ENCODE measurements at places on chromosomes 6 and 20. TPM values are rescaled to one million over a fixed set of nuclear protein-coding genes. Genes with fewer than 3 reads are reported as not detected.
A peak's percentile ranks its signal among the peaks of the same experiment; 100 is the strongest.

DNA sequence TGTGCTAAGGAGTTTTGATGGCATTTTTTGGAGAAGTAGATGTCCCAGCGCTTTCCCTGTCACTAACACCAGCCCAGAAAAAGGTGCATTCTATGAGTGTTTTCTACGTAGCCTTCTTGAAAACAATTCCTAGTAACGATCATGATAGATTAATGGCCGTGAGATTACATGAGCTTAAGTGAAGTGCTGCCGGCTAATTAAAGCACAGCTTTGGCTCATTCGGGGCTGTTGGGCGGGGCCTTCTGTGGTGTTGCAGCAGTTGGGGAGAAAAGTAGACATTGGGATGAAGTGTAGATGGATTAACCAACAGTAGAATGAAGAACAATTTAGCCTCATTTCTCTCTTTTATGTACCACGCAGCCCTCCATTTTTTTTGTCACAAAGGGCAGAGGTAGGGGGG is 20.8 kb upstream of the TRAF3IP2 start:
- H3K27ac ChIP-seq, result peak overlapping the region; percentile 21
- H3K4me1 ChIP-seq, result no peaks in the 10 kb centered on the region
- DNase-seq, result no peak
- H3K4me3 ChIP-seq, result peak overlapping the region; percentile 9
- H3K27me3 ChIP-seq, result no peaks in the 10 kb centered on the region
- H3K36me3 ChIP-seq, result no peaks in the 10 kb centered on the region

- no peaks in the 10 kb centered on the region for H3K4me1 ChIP-seq
- H3K4me3 ChIP-seq, result no peak overlapping the region
- H3K36me3 ChIP-seq, result no peaks in the 10 kb centered on the region
- H3K27me3 ChIP-seq, result no peaks in the 10 kb centered on the region
- H3K27ac ChIP-seq, result no peak overlapping the region
Measured at GRCh38 chr6:148465670-148466069, 123.0 kb downstream of the SASH1 start.

- no peak overlapping the region for H3K4me3 ChIP-seq
- H3K4me1 ChIP-seq, result no peaks in the 10 kb centered on the region
- no peaks in the 10 kb centered on the region for H3K27me3 ChIP-seq
- no peaks in the 10 kb centered on the region for H3K36me3 ChIP-seq
- H3K27ac ChIP-seq, result no peak overlapping the region
Measured at GRCh38 chr6:95288251-95288650, 289.1 kb upstream of the MANEA start.

- no peaks in the 10 kb centered on the region for H3K4me1 ChIP-seq
Measured at GRCh38 chr20:38032585-38033329, 499 bp downstream of the TTI1 start.

DNA sequence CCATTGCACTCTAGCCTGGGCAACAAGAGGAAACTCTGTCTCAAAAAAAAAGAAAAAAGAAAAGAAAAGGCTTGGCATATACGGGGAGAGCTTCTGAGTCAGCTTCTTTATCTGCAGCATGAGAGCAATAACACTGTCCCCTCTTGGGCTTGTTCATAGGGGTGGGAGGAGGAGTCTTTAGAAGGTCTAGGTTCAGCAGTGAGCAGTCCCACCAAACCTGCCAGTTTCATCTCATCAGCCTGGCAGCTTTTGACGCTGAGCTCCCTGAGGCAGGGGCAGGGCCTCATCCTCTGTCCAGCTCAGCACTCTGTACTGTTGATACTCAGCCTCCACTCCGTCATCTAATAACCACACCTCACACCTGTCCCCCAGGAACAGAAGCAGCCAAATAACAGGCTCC is 5.6 kb upstream of the C6orf132 start:
- no peaks in the 10 kb centered on the region for H3K36me3 ChIP-seq
- no peak overlapping the region for H3K27ac ChIP-seq
- H3K4me3 ChIP-seq, result no peak overlapping the region
- DNase-seq, result no peak
- no peaks in the 10 kb centered on the region for H3K27me3 ChIP-seq

GRCh38 chr6:166581091-166581511 is 5.4 kb downstream of the RAMACL start:
- no peaks in the 10 kb centered on the region for H3K36me3 ChIP-seq
- no peak for DNase-seq
- H3K27ac ChIP-seq, result no peak overlapping the region

DNA sequence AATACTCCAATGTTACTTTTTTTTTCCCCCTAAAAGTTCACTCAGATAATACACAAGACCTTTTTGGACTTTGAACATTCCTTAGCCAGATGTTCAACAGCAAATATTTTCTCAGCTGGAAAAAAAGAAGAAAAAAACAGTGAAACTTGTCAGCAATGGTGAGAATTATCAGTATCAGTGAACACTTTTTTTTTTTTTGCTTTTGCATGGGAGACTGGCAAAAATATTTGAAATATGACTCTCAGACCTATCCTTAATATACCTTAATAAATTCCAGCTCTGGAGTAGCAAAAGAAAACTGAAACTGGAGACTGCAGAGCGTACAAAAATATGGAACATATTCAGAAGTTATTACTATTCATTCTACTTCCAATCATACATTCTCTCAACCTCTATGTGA is 92.3 kb downstream of the RFPL4B start:
- H3K36me3 ChIP-seq, result no peaks in the 10 kb centered on the region
- H3K27me3 ChIP-seq, result no peaks in the 10 kb centered on the region
- DNase-seq, result no peak
- no peaks in the 10 kb centered on the region for H3K4me1 ChIP-seq

DNA sequence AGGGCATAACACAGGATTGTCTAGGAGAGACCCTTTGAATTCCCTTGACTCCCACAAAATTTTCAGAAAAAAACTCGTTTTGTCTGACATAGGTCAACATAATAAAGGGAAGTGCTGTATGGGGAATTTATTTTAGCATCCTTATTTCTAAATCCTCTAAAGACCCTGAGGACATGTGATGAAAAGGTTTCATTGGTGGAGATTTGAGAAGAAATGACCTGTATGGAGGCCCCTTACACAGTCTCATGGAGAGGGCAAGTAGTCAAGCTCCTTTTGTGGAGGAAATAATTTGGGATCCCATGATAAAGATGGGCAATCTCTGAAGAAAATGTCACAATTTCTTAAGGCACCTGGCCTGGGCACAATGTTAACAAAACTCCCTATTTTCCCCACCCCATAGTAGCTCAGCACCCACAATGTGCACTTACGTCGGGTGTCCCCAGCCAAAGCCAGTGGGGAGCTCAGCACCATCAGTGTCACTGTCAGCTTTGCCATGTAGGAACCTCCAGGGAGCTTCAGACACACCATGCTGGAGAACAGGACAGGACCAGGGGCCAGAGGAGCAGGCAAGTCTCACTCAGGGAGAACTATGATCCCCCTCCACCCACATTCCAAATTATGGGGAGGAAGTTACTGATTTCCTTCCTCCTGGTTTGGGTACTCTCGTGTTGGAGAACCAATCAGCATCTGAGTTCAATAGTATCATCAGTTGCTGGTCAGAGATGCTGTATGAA is at the start of gene HLA-DRB5:
HLA-DRB5 (minus strand) TSS at position 591 of the 734 bp plus-strand sequence; CDS start at position 528, 63 bp downstream.
- H3K4me3 ChIP-seq, result no peak within 1 kb of the TSS
- peak within 1 kb of the TSS; percentile 75 for H3K27ac ChIP-seq
- H3K4me1 ChIP-seq, result no peaks in the 10 kb centered on the region
- no peaks in the 10 kb centered on the region for H3K27me3 ChIP-seq
- no peaks in the 10 kb centered on the region for H3K36me3 ChIP-seq

GRCh38 chr20:58992911-58993310 is 11.9 kb downstream of the NELFCD start:
- no peaks in the 10 kb centered on the region for H3K27me3 ChIP-seq

DNA sequence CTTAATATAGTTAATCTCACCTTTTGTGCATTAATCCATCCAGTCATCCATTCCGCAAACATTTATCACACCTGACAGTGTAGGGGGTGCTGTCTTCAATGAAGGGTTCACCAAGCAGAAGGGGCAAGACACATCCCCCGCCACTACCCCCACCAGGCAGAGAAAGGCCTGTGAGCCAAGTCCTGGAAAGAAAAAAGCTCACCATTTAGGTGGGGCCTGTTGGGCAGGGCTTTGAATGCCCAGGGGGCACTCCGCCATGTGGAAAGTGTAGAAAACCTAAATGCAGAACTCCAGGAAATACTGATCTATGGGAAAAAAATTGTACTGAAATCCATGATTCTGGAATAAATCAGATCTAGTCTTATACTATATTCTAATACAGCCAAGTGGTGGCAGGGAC is 4.8 kb upstream of the STX16 start:
- no peaks in the 10 kb centered on the region for H3K36me3 ChIP-seq
- peaks cover 7% of the 10 kb centered on the region for H3K4me1 ChIP-seq
- DNase-seq, result no peak
- H3K27ac ChIP-seq, result no peak overlapping the region
- no peak overlapping the region for H3K4me3 ChIP-seq

DNA sequence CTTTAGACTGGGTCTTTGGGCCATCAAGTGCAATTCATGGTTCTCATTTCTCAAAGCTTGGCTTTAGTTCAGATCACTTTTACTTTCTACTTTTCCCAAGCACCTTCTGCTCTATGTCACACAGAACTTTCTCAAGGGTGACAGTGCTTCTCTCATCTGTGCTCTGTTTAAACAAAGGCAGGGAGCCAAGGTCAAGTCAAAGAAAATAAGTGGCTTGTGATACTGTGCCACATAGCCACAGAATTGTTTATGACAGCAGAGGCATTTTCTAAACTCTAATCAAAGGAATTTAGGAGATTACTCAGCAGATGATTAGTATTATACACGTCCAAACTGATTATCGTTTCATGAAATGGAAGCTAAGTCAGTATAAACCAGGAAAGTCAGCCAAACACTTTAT is 348.0 kb downstream of the HDGFL1 start:
- H3K36me3 ChIP-seq, result no peaks in the 10 kb centered on the region
- no peaks in the 10 kb centered on the region for H3K27me3 ChIP-seq
- DNase-seq, result no peak
- no peak overlapping the region for H3K4me3 ChIP-seq
- no peaks in the 10 kb centered on the region for H3K4me1 ChIP-seq

- H3K27me3 ChIP-seq, result no peaks in the 10 kb centered on the region
- no peak for DNase-seq
- H3K27ac ChIP-seq, result no peak overlapping the region
- H3K4me1 ChIP-seq, result no peaks in the 10 kb centered on the region
- H3K4me3 ChIP-seq, result no peak overlapping the region
Measured at GRCh38 chr6:134431421-134431859, 113.5 kb upstream of the SGK1 start.

DNA sequence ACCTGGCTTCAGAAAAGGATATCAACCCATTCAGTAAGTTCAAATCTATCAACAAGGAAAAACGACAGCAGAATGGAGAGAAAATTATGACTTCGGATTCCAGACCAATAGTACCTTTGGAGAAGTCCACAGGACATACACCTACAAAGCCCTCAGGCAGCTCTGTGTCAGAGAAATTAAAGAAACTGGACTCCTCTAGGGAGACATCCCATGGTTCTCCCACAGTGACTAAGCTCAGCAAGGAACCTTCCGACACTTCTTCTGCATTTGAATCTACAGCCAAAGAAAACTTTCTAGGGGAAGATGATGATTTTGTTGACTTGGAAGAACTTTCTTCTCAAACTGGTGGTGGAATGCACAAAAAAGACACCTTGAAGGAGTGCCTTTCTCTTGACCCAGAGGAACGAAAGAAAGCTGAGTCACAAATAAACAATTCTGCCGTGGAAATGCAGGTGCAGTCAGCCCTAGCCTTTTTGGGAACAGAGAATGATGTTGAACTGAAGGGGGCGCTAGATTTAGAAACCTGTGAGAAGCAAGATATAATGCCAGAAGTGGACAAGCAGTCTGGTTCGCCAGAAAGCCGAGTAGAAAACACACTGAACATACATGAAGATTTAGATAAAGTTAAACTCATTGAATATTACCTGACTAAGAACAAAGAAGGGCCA is 67.4 kb upstream of the HINT3 start:
- no peak overlapping the region for H3K4me3 ChIP-seq
- H3K4me1 ChIP-seq, result no peaks in the 10 kb centered on the region
- DNase-seq, result no peak
- H3K27me3 ChIP-seq, result no peaks in the 10 kb centered on the region
- no peaks in the 10 kb centered on the region for H3K36me3 ChIP-seq

- no peak overlapping the region for H3K27ac ChIP-seq
- no peaks in the 10 kb centered on the region for H3K36me3 ChIP-seq
- no peak overlapping the region for H3K4me3 ChIP-seq
- no peaks in the 10 kb centered on the region for H3K27me3 ChIP-seq
- no peak for DNase-seq
Measured at GRCh38 chr20:58855506-58856389, 3.2 kb downstream of the GNAS start.

DNA sequence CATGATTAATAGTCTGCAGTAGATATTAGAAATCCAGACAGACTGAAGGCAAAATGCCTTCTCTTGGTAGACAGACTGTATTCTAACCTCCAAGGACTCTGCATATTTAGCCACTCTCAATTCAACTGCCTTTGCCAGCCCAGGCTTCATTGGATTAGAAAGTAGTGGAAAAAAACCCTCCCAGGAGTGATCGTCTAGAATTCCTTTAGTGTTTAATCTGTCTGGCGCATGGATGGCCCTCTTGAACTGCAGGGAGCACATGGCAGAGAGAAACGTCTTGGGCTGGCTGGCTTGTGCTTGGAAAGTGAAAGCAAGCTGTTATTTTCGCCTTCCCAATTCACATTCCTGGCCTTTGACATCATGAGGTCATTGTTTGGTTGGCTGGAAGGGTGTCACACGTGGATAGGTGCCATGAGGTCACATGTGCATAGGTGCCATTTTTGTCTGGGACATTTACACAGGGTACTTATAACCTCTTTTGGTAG is 30.9 kb upstream of the NEDD9 start:
- peak overlapping the region; percentile 49 for H3K27ac ChIP-seq
- H3K27me3 ChIP-seq, result no peaks in the 10 kb centered on the region
- H3K36me3 ChIP-seq, result no peaks in the 10 kb centered on the region
- DNase-seq, result no peak

- no peaks in the 10 kb centered on the region for H3K36me3 ChIP-seq
- no peaks in the 10 kb centered on the region for H3K27me3 ChIP-seq
- DNase-seq, result no peak
- H3K4me1 ChIP-seq, result peaks cover 12% of the 10 kb centered on the region
- H3K27ac ChIP-seq, result no peak overlapping the region
Measured at GRCh38 chr6:13924146-13924948, 405 bp upstream of the RNF182 start.

Gene KIAA0408
- 4.1 TPM for total RNA-seq

Gene LHFPL5
- total RNA-seq, result not detected

Gene SLC23A2
- total RNA-seq, result 4.2 TPM

Gene KCNK17
- total RNA-seq, result 2.1 TPM

Gene SEMG1
- not detected for total RNA-seq

Gene RNF182
- not detected for total RNA-seq

Gene QRSL1
- 8.2 TPM for total RNA-seq

Gene ZBP1
- 2.3 TPM for total RNA-seq

Gene SCRT2
- total RNA-seq, result not detected

Gene GJA10
- total RNA-seq, result not detected

Data from Peyer's patch (tissue), 4 donors.